ENCODE measurements at places on chromosomes 16 and 17. TPM values are rescaled to one million over a fixed set of nuclear protein-coding genes. Genes with fewer than 3 reads are reported as not detected.

The RNF112 gene
- polyA plus RNA-seq: not detected

The GAS7 gene
- polyA plus RNA-seq: 1.8 TPM

The TMEM100 gene
- polyA plus RNA-seq: not detected

The KRTAP1-1 gene
- not detected for polyA plus RNA-seq

The G6PC1 gene
- not detected for polyA plus RNA-seq

The TMEM92 gene
- not detected for polyA plus RNA-seq

The PRSS33 gene
- polyA plus RNA-seq: not detected

The ELAC2 gene
- polyA plus RNA-seq: 49.0 TPM

The MOSMO gene
- polyA plus RNA-seq: 5.6 TPM

The CDRT15L2 gene
- polyA plus RNA-seq: not detected

Data from naive B cell (primary cell).